ENCODE measurements at places on chromosomes 11 and 22.

DNA sequence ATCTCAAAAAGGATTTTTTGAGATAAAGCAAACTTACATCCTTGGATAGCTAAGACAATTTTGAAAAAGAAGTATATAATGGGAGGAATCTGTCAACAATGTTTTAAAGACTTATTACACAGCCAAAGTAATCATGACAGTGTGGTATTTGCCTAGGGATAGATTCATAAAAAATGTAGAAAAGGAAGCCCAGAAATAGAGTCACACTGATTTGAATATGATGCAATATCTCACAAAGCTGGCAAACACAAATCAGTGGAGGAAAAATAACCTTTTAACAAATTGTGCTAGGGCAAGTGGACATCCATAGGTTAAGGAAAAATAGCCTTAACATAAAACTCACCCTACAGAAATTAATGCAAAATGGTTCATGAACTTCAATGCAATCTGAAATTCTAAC lies 6.0 kb downstream of the XKR3 start:
- DNase-seq = peak; percentile 60

GRCh38 chr11:90134478-90135003 lies at the start of gene NAALAD2:
Gene NAALAD2 (plus strand): TSS chr11:90134663. CDS start chr11:90134759, 96 bp downstream.
- no peak for DNase-seq

DNA sequence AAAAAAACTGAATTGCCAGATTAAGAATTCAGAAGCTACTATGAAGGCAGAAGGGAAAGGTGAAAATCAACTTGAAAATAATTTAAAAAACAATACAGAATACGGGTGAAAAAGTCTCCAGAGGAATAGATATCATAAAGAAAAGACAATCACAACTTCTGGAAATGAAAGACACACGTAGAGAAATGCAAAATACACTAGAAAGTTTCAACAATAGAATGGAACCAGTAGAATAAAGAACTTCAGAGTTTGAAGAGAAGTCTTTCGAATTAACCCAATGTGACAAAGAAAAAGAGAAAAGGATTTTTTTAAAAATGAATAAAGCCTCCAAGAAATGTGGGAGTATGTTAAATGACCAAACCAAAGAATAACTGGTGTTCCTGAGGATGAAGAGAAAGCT lies 263.8 kb upstream of the FAT3 start:
- no peak for DNase-seq

GRCh38 chr22:32024796-32025195 lies 18.3 kb upstream of the SLC5A1 start:
- no peak for DNase-seq

GRCh38 chr11:59556917-59557348 lies 45.6 kb downstream of the OR4D9 start:
- DNase-seq = no peak

GRCh38 chr11:45145379-45146071 lies 914 bp upstream of the PRDM11 start:
- no peak for DNase-seq

DNA sequence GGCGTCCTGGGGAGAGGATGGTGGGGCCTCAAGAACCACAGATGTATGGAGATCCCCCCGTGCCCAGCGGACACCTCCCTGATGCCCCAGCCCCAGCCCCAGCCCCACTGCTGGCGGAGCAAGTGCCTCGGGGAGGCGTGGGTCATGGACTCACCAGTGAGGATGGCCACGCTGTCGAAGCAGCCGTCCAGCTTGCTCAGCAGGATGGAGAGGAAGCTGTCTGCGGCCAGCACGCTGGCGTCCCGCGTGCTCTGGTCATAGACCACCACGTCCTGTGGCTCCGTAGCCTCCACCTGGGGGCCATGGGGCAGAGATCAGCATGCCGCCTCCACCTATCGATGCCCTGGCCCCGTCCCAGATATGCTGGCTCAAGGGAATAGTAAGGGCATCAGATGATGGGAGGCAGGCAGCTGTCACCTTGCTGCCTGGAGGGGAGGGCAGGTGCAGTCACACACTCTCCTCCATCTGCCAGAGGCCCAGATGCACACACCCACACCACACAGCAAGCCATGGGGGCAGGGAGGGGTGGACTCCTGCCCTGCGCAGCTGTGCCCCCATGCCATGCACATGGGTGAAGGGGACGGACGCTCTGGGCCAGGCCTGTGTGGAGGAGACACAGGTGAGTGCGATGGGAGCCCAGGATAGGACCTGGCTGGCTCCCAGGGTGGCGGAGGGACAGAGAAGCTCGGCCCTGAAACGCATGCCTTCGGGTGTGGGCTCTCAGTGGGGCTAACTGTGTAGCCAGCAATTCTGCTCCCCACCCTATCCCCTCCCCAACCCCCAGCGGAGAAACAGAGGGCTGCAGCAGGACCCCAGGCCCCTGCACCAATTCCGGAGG lies 8.2 kb downstream of the DUSP8 start:
- DNase-seq = no peak

- DNase-seq = no peak
Measured at GRCh38 chr11:44575288-44575672, 9.8 kb downstream of the CD82 start.

GRCh38 chr22:44705022-44705297 lies 3.0 kb downstream of the PRR5 start:
- no peak for DNase-seq

DNA sequence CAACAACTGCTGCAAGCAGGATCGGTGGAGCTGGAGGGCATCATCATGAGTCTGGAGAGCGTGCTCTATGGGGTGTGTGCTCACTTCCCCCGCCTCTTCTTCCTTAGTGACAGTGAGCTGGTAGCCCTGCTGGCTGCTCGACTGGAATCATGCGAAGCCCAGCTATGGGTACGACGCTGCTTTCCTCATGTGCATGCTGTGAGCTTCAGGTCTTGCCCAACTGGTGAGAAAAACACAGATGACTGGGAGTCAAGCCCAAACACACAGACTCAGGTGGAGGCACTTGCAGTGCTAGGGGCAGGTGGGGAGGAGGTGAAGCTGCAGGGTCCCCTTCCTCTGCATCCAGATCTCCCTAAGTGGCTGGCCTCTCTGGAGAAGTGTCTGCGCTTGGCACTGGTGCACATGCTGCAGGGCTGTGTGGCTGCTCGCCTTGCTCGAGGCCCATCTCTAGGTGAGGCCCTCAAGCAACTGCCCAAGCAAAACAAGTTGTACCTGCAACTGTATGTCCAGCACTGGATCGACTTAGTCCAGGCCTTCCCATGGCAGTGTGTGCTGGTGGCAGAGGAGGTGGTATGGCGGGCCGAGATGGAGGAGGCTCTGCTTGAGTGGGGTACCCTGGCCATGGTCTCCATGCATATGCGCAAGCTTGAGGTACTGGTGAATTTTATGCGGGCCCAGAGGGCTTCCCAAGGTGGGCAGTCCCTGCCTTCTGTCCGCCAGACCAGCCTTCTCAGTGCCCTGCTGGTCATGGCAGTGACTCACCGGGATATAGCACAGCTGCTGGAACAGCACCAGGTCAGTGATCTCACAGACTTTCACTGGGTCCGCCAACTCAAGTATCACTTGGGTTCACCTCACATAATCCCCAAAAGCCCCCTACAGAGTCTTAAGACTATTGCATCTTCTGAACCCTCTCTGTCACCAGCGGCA lies 48.1 kb downstream of the DNHD1 start:
- DNase-seq = no peak

GRCh38 chr11:11433960-11434359 lies 80.9 kb upstream of the CSNK2A3 start:
- DNase-seq = no peak

DNA sequence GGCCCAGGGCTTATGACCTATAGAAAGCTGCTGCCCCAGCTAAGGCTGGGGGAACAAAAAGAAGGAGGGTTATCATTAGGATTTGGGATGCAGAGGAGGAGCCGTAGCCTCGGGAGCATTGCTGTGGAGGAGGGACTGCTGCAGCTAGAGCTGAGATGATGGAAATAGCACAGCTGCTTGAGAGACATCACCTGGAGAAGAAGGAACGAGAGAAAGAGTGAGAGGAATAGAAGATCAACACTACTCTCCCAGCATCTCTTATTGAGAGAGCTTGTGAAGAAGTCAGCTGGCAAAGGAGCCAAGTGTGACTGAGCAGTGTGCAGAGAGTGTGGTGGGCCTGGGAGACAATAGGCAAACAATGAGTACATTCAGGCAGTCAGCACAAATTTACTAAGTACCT lies 100.7 kb upstream of the PLET1 start:
- DNase-seq = no peak

GRCh38 chr11:126830216-126830806 lies 170.3 kb downstream of the KIRREL3 start:
- no peak for DNase-seq

- DNase-seq = no peak
Measured at GRCh38 chr11:65194564-65194963, 12.8 kb downstream of the CAPN1 start.

- DNase-seq = no peak
Measured at GRCh38 chr22:45072322-45072903, 62.6 kb upstream of the PHF21B start.

- DNase-seq = no peak
Measured at GRCh38 chr11:65435411-65435931, 12.9 kb downstream of the NEAT1 start.
